Sciatic nerve (tissue), 2 donors: ENCODE measurements at places on chromosomes 16 and 17. TPM values are rescaled to one million over a fixed set of nuclear protein-coding genes. Genes with fewer than 3 reads are reported as not detected.

The SLC16A6 gene
- 1.1 TPM for total RNA-seq

The MYH8 gene
- total RNA-seq, result not detected

The PRSS36 gene
- total RNA-seq, result 4.3 TPM

The ADAD2 gene
- not detected for total RNA-seq

The XPO6 gene
- 120 TPM for total RNA-seq
